CD4-positive, alpha-beta T cell treated with Interleukin-6 at 100 ng/mL for 8 hours (primary cell): ENCODE measurements at places on chromosomes 1 and 21.

DNA sequence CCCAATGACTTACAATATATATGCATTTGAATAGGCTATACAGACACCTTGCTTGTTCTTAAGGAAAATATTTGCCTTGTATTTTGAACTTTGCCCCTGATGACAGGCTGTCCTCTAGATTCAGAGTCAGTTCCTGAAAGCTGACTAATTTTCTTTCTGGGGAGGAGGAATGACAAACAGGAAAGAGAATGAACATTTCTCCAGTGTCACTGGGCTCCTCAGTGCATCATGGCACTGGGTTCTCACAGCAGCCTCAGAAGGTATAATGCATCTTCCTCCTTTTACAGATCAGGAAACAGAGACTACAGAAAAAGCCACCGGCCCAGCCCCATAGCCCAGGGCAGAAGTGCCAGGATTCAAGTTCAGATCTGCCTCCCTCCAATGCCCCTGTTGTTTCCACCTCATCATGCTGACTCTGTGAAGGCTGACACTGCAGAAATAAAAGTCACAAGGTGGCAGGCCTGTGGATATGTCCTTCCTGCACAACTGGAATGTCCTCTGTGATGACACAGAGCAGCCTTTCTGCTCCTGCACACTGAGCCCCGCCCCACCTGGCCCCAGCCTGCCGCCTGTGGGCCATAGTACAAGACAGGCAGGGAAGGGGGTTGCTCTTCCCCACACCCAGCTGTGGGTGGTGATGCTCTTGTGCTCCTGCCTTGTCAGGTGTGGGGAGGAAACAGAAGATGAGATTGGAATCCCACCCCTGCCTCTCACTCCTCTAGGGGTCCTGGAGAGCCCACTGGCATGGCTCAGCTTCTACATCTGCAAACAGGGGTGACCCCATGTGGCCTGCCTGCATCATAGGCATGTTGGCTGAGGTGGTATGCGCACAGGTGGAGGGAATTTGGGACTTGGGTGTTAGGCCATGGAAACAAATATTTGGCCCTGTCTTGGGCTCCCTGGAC lies 6.4 kb downstream of the TTC22 start:
- DNase-seq: no peak

- DNase-seq: no peak
Measured at GRCh38 chr1:112027696-112028095, 38.2 kb upstream of the KCND3 start.

DNA sequence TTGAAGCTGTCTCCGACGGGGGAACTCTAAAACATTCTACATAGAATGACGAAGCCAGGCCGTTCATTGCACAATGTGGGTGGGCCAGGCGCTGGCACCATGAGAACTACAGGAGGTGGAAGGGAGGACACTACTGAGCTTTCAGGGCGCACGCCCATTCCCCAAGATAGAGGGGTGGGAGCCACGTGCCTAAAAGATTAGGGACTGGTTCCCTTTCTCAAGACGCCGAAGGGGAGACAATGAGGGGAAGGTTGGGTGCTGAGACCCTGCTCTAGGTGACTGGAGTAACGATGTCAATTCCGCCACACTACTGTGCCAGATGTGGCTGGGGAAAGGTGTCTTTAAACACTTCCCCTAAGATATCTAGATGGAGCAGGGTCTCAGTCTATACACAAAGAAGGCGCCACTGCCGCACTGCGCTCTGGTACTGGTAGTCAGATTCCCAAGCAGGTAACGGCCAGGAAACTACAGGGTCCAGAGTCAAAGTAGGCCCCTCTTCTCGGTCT lies 782 bp downstream of the CSDE1 start:
- DNase-seq: no peak

- DNase-seq: no peak
Measured at GRCh38 chr1:65319141-65319540, 9.8 kb downstream of the DNAJC6 start.

DNA sequence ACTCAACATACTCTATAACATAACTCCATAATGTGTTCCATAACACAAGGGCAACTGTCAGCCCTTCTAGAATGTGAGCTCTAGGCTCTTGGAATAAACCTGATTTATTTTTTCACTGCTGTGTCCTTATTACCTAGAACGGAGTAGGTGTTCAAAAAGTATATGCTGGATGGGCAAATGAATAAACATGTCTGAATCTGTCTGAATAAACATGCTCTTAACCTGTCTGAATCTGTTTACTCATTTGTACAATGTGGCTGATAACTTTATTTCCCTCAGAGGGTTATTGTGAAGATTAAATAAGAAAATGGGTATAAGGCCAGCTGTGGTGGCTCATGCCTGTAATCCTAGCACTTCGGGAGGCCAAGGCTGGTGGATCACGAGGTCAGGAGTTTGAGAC lies 42.3 kb downstream of the AZIN2 start:
- no peak for DNase-seq

- DNase-seq: no peak
Measured at GRCh38 chr1:199909137-199909536, 118.4 kb upstream of the NR5A2 start.
